Skeletal muscle cell (primary cell): ENCODE measurements at places on chromosomes 12 and 14.
A peak's percentile ranks its signal among the peaks of the same experiment; 100 is the strongest.

- DNase-seq, result no peak
Measured at GRCh38 chr12:30098677-30099076, 314.9 kb upstream of the TMTC1 start.

DNA sequence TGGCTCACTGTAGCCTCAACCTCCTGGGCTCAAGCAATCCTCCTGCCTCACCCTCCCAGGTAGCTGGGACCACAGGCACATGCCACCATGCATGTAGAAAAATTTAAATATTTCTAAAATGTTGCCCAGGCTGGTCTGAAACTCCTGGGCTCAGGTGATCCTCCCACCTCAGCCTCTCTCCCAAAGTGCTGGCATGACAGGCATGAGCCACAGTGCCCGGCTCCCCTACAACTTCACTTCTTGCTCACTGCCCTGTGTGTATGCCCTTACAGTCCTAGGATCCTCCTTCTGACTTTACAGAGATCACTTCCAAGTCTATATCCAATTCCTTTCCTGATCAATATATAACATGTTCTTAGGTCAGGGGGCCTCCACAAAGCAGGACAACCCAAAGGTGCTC, 23.8 kb upstream of the CREBL2 start:
- no peak for DNase-seq

- DNase-seq, result no peak
Measured at GRCh38 chr12:41536813-41537490, 348.8 kb downstream of the PDZRN4 start.

DNA sequence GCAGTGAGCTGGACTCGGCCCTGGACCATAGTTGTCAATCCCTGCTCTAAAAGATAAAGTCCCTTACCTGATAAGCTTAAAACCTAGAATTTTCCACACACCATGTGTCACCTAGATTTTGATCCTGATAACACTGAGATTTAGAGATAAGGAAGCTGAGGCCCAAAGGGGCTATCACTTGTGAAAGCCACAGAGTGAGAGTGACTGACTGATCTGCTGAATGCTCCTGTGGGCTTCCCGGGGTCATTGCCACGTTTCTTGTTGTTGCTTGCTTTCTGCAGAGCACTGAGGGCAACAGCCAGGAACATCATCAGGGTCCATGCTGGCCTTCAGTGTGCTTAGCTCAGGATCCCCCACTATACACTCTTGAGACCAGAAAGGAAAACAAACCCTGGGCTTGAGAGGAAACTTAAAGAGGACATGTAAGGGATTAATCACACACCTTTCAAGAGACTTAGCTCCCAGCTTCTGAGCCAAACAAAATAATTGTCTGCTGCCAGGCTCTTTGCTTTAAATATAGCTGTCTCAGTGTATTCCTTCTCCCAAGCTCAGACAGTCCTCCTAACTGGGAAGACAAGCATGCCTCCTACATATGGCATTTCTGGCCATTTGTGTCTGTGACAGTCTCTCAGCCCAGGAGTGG, 82.6 kb upstream of the ARHGAP5 start:
- peak; percentile 68 for DNase-seq

DNA sequence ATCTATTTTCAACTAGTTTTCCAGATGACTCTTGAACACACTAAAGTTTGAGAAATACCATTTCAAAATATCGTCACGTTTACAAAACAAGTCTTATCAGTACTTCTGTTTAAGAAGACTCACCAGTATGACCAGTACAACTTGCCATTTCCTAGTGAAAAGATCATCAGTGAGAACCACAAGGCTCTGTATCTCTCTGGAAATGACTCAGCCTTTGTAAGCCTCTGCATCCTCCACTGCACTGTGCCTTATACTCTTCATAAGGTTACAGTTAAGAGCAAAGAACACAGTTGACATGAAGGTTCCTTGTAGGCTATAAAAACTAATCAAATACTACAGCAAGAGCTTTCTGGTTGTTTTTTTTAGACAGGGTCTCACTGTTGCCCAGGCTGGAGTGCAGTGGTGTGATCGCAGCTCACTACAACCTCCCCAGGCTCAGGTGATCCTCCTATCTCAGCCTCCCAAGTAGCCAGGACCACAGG, 5.7 kb upstream of the VTI1B start:
- DNase-seq, result no peak

DNA sequence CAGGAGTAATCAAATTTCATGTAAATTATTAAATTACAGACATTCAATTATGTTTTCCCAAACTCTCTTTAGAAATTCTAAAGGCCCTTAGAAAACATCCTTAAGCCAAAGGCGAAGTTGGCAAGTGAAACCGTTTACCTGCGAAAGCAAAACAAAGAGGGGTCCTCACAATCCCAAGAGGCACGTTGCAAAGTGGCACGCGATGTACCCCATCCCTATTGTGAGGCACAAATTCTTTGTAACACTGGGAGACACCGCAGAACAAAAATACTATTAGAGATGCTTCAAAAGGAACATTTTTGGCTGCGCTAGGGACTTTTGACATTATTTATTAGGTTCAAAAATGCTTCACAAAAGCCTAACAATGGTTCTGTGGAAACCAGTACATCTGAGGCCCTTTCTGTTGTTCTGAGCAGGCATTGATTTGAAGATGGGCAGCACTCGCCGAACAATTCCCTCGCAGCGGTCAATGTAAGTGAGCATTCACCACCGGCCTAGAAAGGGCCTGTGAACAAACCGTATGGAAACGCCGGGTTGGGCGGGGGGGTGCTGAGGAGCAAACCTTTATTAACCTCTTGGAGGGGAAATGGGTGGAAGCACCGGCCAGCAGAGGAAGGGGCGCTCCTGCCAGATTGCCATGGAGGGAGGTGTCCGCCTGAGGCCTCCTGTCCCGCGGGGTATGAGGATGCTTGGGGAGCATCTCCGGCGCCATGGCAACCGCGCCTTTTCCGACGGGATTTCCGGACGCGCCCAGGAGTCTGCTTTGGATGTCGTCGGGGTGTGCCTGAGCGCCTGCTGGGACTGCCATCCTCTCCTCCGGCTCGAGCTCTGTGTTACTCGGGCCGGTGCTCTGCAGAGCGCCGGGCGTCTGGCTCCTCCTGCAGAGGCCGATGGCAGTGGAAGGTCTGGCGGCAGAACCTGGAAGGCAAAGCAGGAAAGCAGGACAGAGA, 193.9 kb downstream of the C12orf42 start:
- DNase-seq, result no peak

DNA sequence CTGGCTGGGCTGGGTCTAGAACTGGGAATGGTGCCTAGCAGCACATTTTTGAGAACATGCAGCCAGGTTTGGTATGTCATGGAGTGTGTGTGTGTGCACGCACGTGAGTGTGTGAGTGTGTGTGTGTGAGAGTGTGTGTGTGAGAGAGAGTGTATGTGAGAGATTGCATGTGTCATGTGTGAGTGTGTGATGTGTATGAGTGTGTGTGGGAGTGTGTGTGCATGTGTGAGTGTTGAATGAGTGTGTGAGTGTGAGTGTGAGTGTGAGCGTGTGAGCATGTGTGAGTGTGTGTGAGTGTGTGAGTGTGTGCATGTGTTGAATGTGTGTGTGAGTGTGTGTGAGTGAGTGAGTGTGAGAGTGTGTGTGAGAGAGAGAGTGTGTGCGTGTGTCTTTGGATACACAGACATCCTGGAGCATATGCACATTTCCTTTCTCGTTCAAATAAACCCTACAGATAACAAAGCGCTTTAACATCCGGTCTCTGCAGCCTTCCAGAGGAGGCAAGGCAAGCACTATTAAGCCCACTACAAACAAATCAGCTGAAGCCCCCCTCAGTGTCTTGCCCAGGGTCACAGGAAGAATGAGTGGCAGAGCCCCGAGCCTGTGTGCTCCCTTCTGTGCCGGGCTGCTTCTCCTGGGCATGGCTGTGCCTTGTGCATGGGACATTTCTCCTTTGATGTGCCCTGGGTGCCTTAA, 108.7 kb upstream of the ETV6 start:
- DNase-seq, result no peak
